ENCODE measurements at places on chromosomes 2 and 18. TPM values are rescaled to one million over a fixed set of nuclear protein-coding genes. Genes with fewer than 3 reads are reported as not detected.

Gene MAP3K19
- total RNA-seq = not detected

Gene DSG1
- total RNA-seq = not detected

Gene RFTN2
- not detected for total RNA-seq

Gene IL36A
- not detected for total RNA-seq

Gene REEP1
- 0.28 TPM for total RNA-seq

All from activated naive CD4-positive, alpha-beta T cell treated with anti-CD3 and anti-CD28 coated beads, Interleukin-2, amount 10 ng/mL, durations not matched to agents 5 hours and 36 hours (primary cell).